ENCODE measurements at places on chromosomes 4 and X. TPM values are rescaled to one million over a fixed set of nuclear protein-coding genes. Genes with fewer than 3 reads are reported as not detected.

GRCh38 chr4:117529401-117529800 lies 444.0 kb upstream of the TRAM1L1 start:
- no peaks in the 10 kb centered on the region for H3K36me3 ChIP-seq
- no peaks in the 10 kb centered on the region for H3K4me1 ChIP-seq
- H3K27ac ChIP-seq, result no peak overlapping the region
- H3K27me3 ChIP-seq, result no peaks in the 10 kb centered on the region
- no peak for DNase-seq

GRCh38 chr4:106315968-106316772 lies at the start of the genes AIMP1 and TBCK:
AIMP1 (plus strand) TSS chr4:106316550; CDS start chr4:106325010, 8,460 bp downstream.
TBCK (minus strand) TSS chr4:106316209; CDS start chr4:106308960, 7,249 bp downstream.
- H3K4me1 ChIP-seq, result peaks cover 34% of the 10 kb centered on the region
- peak; percentile 87 for DNase-seq
- no peaks in the 10 kb centered on the region for H3K27me3 ChIP-seq
- H3K36me3 ChIP-seq, result peaks cover 12% of the 10 kb centered on the region
- H3K27ac ChIP-seq, result peak within 1 kb of the TSS; percentile 87

- no peak overlapping the region for H3K4me3 ChIP-seq
- DNase-seq, result no peak
- H3K27me3 ChIP-seq, result no peaks in the 10 kb centered on the region
- no peaks in the 10 kb centered on the region for H3K4me1 ChIP-seq
- H3K36me3 ChIP-seq, result no peaks in the 10 kb centered on the region
- no peak overlapping the region for H3K27ac ChIP-seq
Measured at GRCh38 chrX:31555506-31555905, 483.7 kb upstream of the FTHL17 start.

DNA sequence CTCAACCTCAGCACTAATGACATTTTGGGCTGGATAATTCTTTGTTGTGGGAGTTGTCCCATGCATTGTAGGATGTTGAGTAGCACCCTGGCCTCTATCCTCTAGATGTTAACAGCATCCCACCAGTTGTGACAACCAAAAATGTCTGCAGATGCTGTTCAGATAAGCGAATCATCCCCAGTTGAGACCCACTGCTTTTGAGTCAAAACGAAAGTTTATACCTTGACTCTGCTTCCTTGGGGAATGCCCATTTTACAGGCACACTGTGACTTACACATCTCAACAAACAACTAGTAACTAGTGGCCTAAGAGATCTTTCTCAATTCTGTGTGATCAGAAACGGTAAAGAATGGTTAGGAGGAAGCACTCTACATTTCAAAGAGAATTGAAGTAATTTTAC lies 37.0 kb downstream of the SEPSECS start:
- H3K36me3 ChIP-seq, result peaks cover 3% of the 10 kb centered on the region
- H3K27ac ChIP-seq, result peak overlapping the region; percentile 63
- H3K4me3 ChIP-seq, result peak overlapping the region; percentile 21
- H3K4me1 ChIP-seq, result peaks cover 5% of the 10 kb centered on the region

- DNase-seq, result no peak
- H3K27me3 ChIP-seq, result no peaks in the 10 kb centered on the region
- no peaks in the 10 kb centered on the region for H3K36me3 ChIP-seq
- no peak overlapping the region for H3K4me3 ChIP-seq
Measured at GRCh38 chr4:108375434-108375833, 206.7 kb upstream of the LEF1 start.

GRCh38 chrX:153714256-153714655 lies 9.9 kb downstream of the BCAP31 start:
- H3K36me3 ChIP-seq, result peaks cover 15% of the 10 kb centered on the region
- peaks cover under 1% of the 10 kb centered on the region for H3K4me1 ChIP-seq
- H3K27ac ChIP-seq, result peak overlapping the region; percentile 15
- H3K4me3 ChIP-seq, result no peak overlapping the region
- H3K27me3 ChIP-seq, result peaks cover 12% of the 10 kb centered on the region
- no peak for DNase-seq

Gene SLC16A2
- total RNA-seq, result 0.36 TPM

GRCh38 chr4:40980318-40980883 lies 230.6 kb downstream of the NSUN7 start:
- no peaks in the 10 kb centered on the region for H3K36me3 ChIP-seq
- H3K27me3 ChIP-seq, result peaks cover 8% of the 10 kb centered on the region
- H3K4me1 ChIP-seq, result no peaks in the 10 kb centered on the region
- no peak overlapping the region for H3K4me3 ChIP-seq

DNA sequence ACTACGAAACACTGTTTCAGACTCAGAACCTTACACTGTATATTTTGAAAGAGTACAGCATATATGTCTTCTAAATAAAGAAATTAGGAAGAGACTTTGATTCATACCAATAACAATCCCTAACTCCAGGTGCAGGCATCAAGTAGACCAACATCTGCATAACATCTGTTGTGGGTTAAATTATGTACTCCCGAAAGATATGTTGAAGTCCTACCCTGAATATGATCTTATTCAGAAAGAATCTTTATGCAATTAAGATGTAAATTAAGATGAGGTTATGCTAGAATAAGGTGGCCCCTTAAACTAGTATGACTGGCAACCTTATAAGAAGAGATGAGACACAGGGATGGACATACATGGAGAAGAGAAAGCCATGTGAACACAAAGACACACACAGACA lies 117.9 kb downstream of the INPP4B start:
- no peaks in the 10 kb centered on the region for H3K36me3 ChIP-seq
- DNase-seq, result no peak
- H3K4me1 ChIP-seq, result peaks cover 8% of the 10 kb centered on the region
- H3K4me3 ChIP-seq, result no peak overlapping the region

GRCh38 chrX:103685396-103685795 lies 1.1 kb downstream of the MORF4L2 start:
- peak overlapping the region; percentile 82 for H3K27ac ChIP-seq
- peaks cover 6% of the 10 kb centered on the region for H3K4me1 ChIP-seq
- no peak for DNase-seq
- H3K36me3 ChIP-seq, result peaks cover 4% of the 10 kb centered on the region

Gene FREM3
- total RNA-seq, result not detected

Gene DUSP9
- total RNA-seq, result not detected

Gene STATH
- total RNA-seq, result not detected

Gene CAPN6
- not detected for total RNA-seq

GRCh38 chr4:54915276-54915675 lies 210.1 kb downstream of the KDR start:
- H3K36me3 ChIP-seq, result no peaks in the 10 kb centered on the region
- H3K27me3 ChIP-seq, result no peaks in the 10 kb centered on the region
- no peaks in the 10 kb centered on the region for H3K4me1 ChIP-seq
- no peak overlapping the region for H3K4me3 ChIP-seq
- H3K27ac ChIP-seq, result no peak overlapping the region

Gene DNAAF6
- total RNA-seq, result not detected

Gene GC
- not detected for total RNA-seq

GRCh38 chr4:4338210-4339001 lies 48.4 kb downstream of the ZBTB49 start:
- H3K4me1 ChIP-seq, result peaks cover 9% of the 10 kb centered on the region
- H3K36me3 ChIP-seq, result no peaks in the 10 kb centered on the region
- H3K27me3 ChIP-seq, result no peaks in the 10 kb centered on the region
- H3K4me3 ChIP-seq, result no peak overlapping the region
- DNase-seq, result no peak

- H3K27me3 ChIP-seq, result no peaks in the 10 kb centered on the region
- H3K36me3 ChIP-seq, result no peaks in the 10 kb centered on the region
- no peak overlapping the region for H3K27ac ChIP-seq
- no peak for DNase-seq
- H3K4me3 ChIP-seq, result no peak overlapping the region
- no peaks in the 10 kb centered on the region for H3K4me1 ChIP-seq
Measured at GRCh38 chr4:172147687-172148086, 334.5 kb downstream of the GALNTL6 start.

DNA sequence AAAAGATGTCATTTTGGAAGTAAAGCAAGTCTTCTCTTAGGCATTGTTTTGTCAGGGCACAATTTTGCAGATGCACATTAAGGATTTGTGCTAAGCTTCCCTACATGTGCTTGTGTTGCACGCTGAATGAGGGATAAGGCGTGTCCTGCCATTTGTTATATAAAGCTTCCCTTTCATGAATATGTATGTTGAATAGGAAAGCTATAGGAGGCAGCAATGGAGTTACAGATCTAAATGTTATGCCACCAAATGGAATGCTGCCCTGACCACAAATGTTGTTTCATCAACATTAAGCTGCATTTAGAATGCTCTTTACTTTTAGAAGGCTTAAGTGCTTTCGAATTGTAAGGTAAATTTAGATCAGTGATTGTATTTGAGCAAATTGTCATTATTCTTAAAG lies 20.9 kb downstream of the SGMS2 start:
- H3K27ac ChIP-seq, result no peak overlapping the region
- H3K27me3 ChIP-seq, result peaks cover 14% of the 10 kb centered on the region
- no peaks in the 10 kb centered on the region for H3K4me1 ChIP-seq
- no peak overlapping the region for H3K4me3 ChIP-seq

Gene AFF2
- 1.4 TPM for total RNA-seq

Gene EIF4E
- total RNA-seq, result 70.5 TPM

- no peaks in the 10 kb centered on the region for H3K27me3 ChIP-seq
- no peak for DNase-seq
- H3K36me3 ChIP-seq, result no peaks in the 10 kb centered on the region
- no peak overlapping the region for H3K27ac ChIP-seq
Measured at GRCh38 chrX:96027407-96027806, 657.2 kb upstream of the DIAPH2 start.

DNA sequence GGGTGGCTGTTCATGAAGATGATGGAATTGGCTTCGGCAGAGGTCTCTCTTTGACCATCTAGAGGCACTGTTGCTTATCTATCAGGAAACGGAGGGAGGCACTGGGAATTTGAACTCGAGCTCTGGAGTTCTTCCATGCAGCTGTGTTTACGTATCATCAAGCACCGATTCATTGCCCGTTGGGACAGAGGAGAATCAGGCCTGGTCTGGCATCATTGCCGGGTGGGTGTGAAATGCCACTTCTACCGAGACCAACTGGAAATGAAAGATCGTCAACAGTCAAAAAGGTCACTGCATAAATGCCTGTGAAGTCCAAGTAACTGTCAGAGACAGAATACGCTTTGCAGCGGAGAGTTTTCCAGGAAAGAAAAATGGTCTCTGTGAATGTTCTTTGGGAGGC lies 166.9 kb downstream of the ASMT start:
- H3K27me3 ChIP-seq, result no peaks in the 10 kb centered on the region
- no peaks in the 10 kb centered on the region for H3K4me1 ChIP-seq
- H3K4me3 ChIP-seq, result no peak overlapping the region
- H3K36me3 ChIP-seq, result peaks cover 7% of the 10 kb centered on the region
- no peak overlapping the region for H3K27ac ChIP-seq

DNA sequence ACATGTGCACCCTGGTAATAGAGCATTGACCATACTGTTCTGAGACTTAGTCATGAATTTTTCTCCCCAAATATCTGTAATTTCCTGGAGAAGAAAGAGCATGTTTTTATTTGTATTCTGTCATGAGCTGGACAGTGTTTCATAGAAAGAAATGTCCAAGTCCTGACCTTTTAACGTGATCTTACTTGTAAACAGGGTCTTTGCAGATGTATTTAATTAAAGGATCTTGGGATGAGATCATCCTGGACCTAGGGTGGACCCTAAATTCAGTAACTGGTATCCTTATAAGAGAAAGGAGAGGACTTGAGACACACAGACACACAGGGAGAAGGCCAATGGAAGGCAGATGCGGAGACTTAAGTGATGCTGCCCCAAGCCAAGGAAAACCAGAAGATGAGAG lies 3.6 kb downstream of the ADGRA3 start:
- no peak for DNase-seq
- H3K4me1 ChIP-seq, result peaks cover 42% of the 10 kb centered on the region
- H3K27me3 ChIP-seq, result no peaks in the 10 kb centered on the region
- H3K27ac ChIP-seq, result no peak overlapping the region

- peaks cover 16% of the 10 kb centered on the region for H3K27me3 ChIP-seq
- no peak for DNase-seq
- H3K4me1 ChIP-seq, result no peaks in the 10 kb centered on the region
- no peak overlapping the region for H3K4me3 ChIP-seq
- H3K27ac ChIP-seq, result no peak overlapping the region
Measured at GRCh38 chrX:42585842-42586621, 191.9 kb downstream of the PPP1R2C start.

DNA sequence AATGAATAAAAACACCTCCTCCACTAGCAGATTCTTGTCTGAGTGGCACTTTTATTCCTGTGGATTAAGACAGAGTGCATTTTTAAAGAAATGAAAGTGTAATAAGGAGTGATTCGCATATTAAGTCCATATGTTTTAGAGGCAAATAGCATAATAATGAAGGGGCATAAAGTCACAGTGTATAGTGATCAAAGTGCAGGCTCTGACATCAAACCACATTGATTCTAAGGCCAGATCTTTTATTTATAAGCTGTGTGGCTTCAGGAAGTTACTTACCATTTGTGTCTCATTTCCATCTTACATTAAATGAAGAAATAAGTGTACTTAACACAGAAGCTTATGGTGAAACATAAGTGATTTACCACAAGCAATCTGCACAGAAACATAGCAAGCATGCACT lies 332.8 kb downstream of the GASK1B start:
- H3K27me3 ChIP-seq, result no peaks in the 10 kb centered on the region
- H3K4me3 ChIP-seq, result no peak overlapping the region
- DNase-seq, result no peak
- no peaks in the 10 kb centered on the region for H3K4me1 ChIP-seq
- no peak overlapping the region for H3K27ac ChIP-seq

DNA sequence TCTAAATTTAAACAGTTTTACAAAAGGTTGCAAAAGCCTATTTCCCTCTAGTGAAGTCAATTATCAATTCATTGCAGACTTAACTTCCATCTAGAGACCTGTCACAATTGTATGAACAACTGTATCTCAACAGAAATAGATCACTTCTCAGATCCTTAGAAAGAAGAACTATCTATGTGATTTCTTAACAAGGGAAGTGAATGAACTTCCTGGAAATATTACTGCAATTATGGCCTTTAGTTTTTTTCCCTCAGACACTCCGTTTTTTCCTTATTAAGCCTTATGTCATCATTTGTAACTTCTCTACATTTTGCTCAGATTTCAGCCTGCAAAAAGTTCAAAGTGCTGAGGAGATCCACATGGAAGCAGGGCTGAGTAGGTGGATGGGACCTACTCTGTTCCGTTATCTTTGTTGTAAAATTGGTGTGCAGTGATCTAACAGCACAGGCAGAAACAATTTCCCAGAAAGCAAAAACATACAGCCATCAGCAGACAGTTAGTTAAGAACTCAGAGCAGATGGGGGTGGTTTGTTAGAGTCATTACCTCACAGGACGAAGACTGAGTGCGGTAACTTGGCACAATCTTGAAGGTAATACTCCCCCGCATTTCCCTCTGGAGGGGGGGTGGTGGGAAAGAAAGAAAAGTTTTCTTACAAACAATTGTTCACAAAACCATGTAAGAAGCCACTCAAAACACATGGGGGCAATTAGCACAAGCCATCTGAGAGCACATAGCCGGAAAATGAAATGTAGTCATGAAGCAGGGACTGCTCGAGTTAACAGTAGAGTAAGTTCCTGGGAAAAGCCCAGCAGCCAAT lies 112.3 kb downstream of the NYX start:
- peaks cover 35% of the 10 kb centered on the region for H3K4me1 ChIP-seq
- H3K27me3 ChIP-seq, result peaks cover 14% of the 10 kb centered on the region
- peaks cover 1% of the 10 kb centered on the region for H3K36me3 ChIP-seq
- DNase-seq, result peak; percentile 16

GRCh38 chrX:2360731-2361130 lies 140.0 kb downstream of the DHRSX start:
- H3K27ac ChIP-seq, result no peak overlapping the region
- no peak overlapping the region for H3K4me3 ChIP-seq
- no peaks in the 10 kb centered on the region for H3K27me3 ChIP-seq
- no peak for DNase-seq

Gene FAM149A
- total RNA-seq, result 0.51 TPM

Gene P2RY4
- 0.69 TPM for total RNA-seq

Gene SPATA4
- not detected for total RNA-seq
